ENCODE measurements at places on chromosomes 3 and 15. TPM values are rescaled to one million over a fixed set of nuclear protein-coding genes. Genes with fewer than 3 reads are reported as not detected.
A peak's percentile ranks its signal among the peaks of the same experiment; 100 is the strongest.

DNA sequence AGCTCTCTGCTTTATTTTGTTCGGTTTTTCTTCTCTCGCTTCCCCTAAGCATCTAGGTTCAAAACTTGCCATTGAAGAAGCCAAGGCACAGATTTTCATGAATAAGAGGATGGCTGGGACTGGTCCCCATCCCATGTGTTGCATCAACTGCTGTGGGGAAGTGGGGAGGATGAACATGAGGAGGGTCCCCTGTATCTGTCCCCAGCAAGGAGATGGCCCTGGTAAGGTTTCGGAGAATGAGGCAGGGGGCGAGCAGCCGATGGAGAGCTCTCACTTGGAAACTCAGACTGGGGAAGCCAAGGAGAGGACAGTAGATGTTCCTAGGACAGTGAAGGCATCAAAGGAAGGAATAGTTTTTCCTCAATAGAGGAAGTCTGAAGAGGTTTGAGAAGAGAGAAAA is 142.0 kb upstream of the ATP2B2 start:
- no peaks in the 10 kb centered on the region for H3K36me3 ChIP-seq
- H3K27ac ChIP-seq: no peak overlapping the region
- no peaks in the 10 kb centered on the region for H3K27me3 ChIP-seq
- no peak for DNase-seq

DNA sequence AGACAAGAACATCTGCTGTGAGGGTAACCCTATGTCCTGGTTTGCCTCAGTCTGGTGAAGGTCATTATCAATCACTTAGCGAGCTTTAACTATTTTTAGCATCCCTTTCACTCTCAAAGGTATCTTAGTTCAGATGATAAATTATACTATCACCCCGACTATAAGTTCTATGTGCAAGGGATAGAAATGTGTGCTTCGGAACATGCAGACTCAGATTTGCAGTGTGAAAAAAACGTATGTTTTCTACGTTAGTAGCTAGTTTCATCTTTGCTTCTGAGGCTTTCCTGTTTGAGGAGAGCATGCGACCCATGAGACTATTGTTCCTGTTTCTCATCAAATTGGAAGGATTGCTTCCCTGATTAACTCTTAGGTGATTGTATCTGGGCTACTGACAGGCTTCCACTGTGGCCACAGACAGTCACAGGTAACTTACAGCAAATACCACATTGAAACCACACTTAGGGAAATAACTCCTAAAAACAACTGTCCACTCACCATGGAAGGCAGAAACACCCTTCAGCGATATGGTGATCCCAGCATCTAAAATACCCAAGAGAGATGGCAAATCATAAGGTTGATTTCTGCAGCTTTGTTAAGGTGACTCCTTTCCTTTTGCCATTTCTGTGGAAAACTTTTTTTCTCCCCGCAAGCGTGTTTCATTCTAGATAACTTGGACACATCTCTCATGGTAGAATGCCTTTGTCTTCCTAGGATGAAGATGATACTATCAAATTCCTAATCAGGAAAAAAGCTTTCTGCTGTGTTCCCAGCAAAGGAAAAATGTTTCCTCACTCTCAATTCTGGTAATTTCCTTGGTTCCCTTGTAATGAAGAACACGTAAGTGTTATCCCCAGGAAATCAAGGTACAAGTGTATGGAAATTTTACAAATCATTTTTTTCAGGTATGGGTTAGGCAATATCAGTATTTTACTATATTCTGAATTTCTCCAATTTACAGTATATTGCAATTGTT is 5.2 kb downstream of the GCSAM start:
- H3K4me3 ChIP-seq: no peak overlapping the region
- no peaks in the 10 kb centered on the region for H3K4me1 ChIP-seq
- H3K36me3 ChIP-seq: no peaks in the 10 kb centered on the region
- no peak overlapping the region for H3K27ac ChIP-seq
- no peak for DNase-seq

GRCh38 chr3:53156368-53156834 is 4.6 kb upstream of the PRKCD start:
- peak overlapping the region; percentile 72 for H3K27ac ChIP-seq
- H3K4me3 ChIP-seq: no peak overlapping the region
- peaks cover 14% of the 10 kb centered on the region for H3K4me1 ChIP-seq

- H3K36me3 ChIP-seq: no peaks in the 10 kb centered on the region
- no peak overlapping the region for H3K4me3 ChIP-seq
- no peaks in the 10 kb centered on the region for H3K4me1 ChIP-seq
- H3K27me3 ChIP-seq: no peaks in the 10 kb centered on the region
These were observed 10.7 kb downstream of the HMCES start for GRCh38 chr3:129289201-129289921.

Gene NOX5
- total RNA-seq: 0.17 TPM

Gene TICRR
- 14.6 TPM for total RNA-seq
